ENCODE measurements at places on chromosomes 4 and X. TPM values are rescaled to one million over a fixed set of nuclear protein-coding genes. Genes with fewer than 3 reads are reported as not detected.

DNA sequence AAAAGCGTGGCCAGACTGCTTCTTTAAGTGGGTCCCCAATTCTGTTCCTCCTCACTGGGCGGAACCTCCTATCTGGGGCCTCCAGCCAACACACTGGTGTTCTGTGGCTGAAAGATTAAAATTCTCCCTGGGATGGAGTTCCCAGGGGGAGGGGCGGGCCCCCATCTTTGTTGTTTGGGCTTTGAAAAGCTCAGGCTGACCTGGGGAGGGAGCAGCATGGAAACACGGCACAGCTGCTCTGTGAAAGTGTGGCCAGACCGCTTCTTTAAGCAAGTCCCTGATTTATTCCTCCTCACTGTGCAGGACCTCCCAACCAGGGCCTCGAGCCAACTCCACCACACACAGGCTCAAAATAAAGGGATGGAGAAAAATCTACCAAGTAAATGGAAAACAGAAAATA, 219.5 kb downstream of the TMEM47 start:
- no peaks in the 10 kb centered on the region for H3K4me1 ChIP-seq
- DNase-seq: no peak
- no peaks in the 10 kb centered on the region for H3K36me3 ChIP-seq
- no peak overlapping the region for H3K27ac ChIP-seq
- H3K27me3 ChIP-seq: no peaks in the 10 kb centered on the region

DNA sequence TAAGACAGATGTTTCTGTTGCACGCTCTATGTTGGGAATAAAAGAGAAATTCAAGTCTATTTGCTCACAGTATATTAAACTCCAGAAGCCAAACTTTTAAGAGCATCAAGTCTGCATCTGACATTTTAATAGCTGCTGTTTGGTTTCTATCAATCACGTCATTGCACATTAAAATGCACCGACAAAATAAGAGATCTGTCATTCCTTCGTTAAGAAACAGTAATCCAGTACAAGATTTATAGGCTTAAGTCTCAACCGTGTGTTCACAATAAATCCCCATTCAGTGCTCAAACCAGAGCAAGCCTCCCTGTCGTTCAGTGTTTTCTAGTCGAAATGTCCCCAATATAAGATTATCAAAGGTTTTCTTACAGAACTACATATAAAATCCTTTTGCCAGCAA, 89.0 kb upstream of the BMPR1B start:
- no peaks in the 10 kb centered on the region for H3K27me3 ChIP-seq
- DNase-seq: no peak
- no peak overlapping the region for H3K4me3 ChIP-seq
- H3K36me3 ChIP-seq: peaks cover 3% of the 10 kb centered on the region
- no peak overlapping the region for H3K27ac ChIP-seq

DNA sequence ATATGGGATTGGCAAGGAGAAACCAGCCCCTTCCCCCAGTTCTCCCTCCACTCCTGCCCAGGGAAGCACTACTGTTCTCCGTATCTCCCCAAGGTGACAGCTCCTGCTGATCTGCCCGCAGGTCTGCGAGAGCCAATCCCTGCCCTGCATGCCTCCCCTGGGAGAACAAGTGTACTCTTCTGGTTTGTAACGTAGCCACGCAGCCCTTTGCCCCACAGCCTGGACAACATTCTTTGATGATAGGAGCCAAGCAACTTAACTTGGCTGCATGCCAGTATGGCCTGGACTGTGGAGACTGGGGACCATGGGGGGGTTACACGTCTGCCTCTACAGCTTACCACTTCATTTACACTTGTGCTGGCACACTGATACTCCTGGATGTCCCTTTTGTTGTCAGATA, 2.0 kb downstream of the STBD1 start:
- H3K27ac ChIP-seq: no peak overlapping the region
- H3K4me3 ChIP-seq: no peak overlapping the region
- no peaks in the 10 kb centered on the region for H3K4me1 ChIP-seq
- no peaks in the 10 kb centered on the region for H3K27me3 ChIP-seq
- H3K36me3 ChIP-seq: no peaks in the 10 kb centered on the region

- H3K36me3 ChIP-seq: no peaks in the 10 kb centered on the region
- H3K4me1 ChIP-seq: no peaks in the 10 kb centered on the region
- no peak overlapping the region for H3K4me3 ChIP-seq
- H3K27ac ChIP-seq: no peak overlapping the region
- no peak for DNase-seq
Measured at GRCh38 chrX:24030597-24030996, 3.6 kb upstream of the KLHL15 start.

DNA sequence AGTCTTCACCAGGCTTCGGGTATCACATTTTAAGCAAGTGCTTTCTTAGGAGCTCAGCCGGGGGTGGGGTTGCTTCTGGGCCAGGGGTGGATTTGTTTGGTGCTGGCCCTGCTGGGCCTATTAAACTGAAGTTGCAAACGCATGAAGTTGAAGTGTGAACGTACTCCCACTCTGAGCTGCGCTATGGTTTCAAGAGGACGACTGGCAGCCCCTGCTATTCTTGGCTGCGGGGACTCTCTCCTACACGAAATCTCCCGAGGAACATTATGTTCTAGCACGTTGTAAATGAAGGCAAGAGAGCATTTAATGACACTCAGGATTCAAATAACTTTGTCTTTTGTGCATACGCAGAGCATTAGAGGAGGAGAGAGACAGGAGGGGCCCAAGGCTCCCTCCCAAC, 401.3 kb upstream of the BOD1L1 start:
- no peak overlapping the region for H3K27ac ChIP-seq
- peaks cover 13% of the 10 kb centered on the region for H3K4me1 ChIP-seq
- H3K27me3 ChIP-seq: no peaks in the 10 kb centered on the region
- H3K36me3 ChIP-seq: no peaks in the 10 kb centered on the region

GRCh38 chr4:185470501-185471195, 885 bp downstream of the CCDC110 start:
- no peaks in the 10 kb centered on the region for H3K36me3 ChIP-seq
- peaks cover 4% of the 10 kb centered on the region for H3K4me1 ChIP-seq
- no peak overlapping the region for H3K4me3 ChIP-seq
- H3K27ac ChIP-seq: peak overlapping the region; percentile 63
- DNase-seq: peak; percentile 76

DNA sequence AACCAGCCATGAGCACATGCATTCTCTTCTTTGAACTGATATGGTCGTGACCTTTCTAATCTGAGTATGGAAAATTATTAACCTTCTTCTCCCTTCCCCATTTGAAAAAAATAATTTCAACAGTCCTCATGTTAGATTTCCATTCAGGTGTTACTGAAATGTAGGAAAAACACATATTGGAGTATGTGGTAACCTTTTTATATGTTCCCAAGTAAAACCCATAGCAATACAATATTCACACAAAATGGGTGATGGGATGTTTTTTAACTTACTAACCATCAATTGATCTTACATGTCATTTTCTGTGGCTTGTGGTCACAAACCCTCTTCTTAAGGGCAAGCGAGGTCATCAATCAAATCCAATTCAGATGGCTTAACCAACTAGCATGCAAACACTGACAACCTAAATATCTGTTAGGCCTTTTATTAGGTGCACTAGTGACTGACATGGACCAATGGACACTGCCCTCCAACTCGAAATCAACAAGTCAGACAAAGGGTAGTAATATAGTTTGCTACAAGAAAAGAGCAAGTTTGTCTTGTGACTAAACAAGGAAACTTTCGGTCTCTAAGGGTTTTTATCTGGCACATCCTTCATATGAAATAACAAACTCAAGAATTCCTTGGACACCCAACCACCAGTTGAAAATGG, 74.3 kb downstream of the CAMK2D start:
- H3K27me3 ChIP-seq: no peaks in the 10 kb centered on the region
- no peaks in the 10 kb centered on the region for H3K36me3 ChIP-seq

DNA sequence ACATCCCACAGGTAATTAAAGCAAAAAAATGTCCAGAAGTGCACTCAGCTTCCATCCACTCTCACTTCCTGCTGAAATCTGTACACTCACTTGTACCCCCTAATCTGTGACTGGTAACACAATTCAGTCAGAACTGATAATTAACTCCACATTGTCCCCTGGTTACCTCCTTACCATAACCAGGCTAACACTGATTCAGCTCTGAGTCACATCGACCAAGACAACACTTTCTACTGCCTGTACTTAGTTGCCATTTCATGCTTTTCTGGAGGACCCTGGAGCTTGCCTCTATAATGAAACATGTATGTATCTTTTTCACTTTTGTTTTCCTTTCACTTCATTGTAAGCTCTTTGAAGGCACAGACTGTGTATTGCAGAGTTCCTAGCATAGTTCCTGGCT, 130.9 kb upstream of the GABRG1 start:
- no peaks in the 10 kb centered on the region for H3K36me3 ChIP-seq
- H3K27me3 ChIP-seq: no peaks in the 10 kb centered on the region
- no peak overlapping the region for H3K4me3 ChIP-seq
- H3K27ac ChIP-seq: no peak overlapping the region
- H3K4me1 ChIP-seq: no peaks in the 10 kb centered on the region
- DNase-seq: no peak

DNA sequence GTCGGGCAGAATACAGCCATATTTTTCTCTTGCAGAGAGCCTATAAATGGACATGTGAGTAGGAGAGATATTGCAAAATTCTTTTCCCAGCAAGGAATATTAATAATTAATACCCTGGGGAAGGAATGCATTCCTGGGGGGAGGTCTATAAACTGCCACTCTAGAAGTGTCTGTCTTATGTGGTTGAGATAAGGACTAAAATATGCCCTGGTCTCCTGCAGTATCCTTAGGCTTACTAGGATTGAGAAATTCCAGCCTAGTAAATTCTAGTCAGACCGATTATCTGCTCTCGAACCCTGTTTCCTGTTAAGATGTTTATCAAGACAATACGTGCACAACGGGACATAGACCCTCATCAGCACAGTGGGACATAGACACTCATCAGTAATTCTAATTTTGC, 872.6 kb downstream of the FSTL5 start:
- DNase-seq: no peak
- H3K4me1 ChIP-seq: no peaks in the 10 kb centered on the region
- H3K4me3 ChIP-seq: no peak overlapping the region
- no peaks in the 10 kb centered on the region for H3K36me3 ChIP-seq
- H3K27ac ChIP-seq: no peak overlapping the region

GRCh38 chr4:24915121-24915922, 2.5 kb upstream of the CCDC149 start:
- peaks cover 4% of the 10 kb centered on the region for H3K4me1 ChIP-seq
- no peak overlapping the region for H3K27ac ChIP-seq
- no peaks in the 10 kb centered on the region for H3K36me3 ChIP-seq

DNA sequence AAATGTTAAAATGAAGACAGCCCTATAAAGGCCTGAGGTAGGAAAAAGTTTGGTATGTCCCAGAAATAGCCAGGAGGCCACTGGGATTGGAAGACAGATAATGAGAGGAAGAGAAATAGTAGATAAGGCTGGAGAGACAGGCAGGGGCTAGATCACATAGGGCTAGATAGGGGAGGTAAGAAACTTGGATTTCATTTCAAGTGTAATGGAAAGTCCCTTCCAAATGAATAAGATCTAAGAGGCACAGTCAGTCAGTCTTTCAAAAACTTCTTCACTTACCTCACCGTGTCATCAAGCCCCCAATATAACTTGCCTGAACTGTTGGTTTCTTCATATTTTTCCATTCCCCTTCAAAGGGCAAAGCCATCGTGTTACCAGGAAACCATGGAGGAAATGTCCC, 121.8 kb downstream of the SPCS3 start:
- H3K27ac ChIP-seq: no peak overlapping the region
- no peaks in the 10 kb centered on the region for H3K4me1 ChIP-seq
- no peak for DNase-seq
- H3K36me3 ChIP-seq: no peaks in the 10 kb centered on the region
- no peaks in the 10 kb centered on the region for H3K27me3 ChIP-seq
- no peak overlapping the region for H3K4me3 ChIP-seq

- no peak overlapping the region for H3K27ac ChIP-seq
- no peaks in the 10 kb centered on the region for H3K4me1 ChIP-seq
- no peaks in the 10 kb centered on the region for H3K27me3 ChIP-seq
- DNase-seq: no peak
- no peak overlapping the region for H3K4me3 ChIP-seq
Measured at GRCh38 chrX:150940844-150941495, 42.2 kb upstream of the HMGB3 start.

DNA sequence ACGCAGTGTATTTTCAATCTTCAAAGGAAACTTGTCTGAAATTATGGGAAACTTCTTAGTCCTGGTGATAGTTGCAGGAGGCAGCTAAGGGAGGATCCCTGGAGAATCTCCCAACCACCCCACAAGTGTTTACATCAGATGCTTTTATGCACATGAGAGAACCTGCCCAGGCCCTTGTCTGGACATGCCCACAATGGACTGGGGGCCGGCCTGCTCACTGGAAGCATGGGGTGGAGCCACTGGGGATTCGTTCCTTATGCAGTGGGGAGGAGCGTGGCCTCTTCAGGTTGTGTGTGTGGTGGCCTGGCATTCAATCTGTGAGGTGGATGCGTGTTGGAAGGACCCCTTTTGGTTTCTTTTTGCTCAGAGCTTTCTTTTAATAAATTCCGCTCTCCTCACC, 398.7 kb upstream of the PPP1R2C start:
- H3K4me1 ChIP-seq: no peaks in the 10 kb centered on the region
- H3K36me3 ChIP-seq: no peaks in the 10 kb centered on the region
- no peak for DNase-seq
- H3K27me3 ChIP-seq: peaks cover 2% of the 10 kb centered on the region

DNA sequence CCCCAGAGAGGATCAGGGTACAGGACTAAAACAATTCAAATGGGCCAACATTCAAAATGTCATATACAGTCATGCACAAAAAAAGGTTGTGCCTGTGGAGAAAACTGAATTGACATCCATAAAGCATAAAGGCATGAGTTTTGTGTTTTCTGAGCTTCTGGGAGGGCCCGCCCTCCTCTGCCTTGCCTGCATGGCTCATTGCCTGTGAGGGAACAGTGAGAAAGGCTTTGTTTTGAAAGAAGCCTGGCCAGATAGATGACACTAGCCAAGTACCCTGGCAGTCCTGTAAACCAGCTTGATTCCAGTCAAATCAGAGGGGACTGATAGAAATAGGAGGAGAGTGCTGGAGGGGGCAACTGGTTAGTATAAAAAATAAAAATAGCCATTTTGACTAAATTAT, 194.3 kb downstream of the KIT start:
- no peak for DNase-seq
- H3K4me1 ChIP-seq: no peaks in the 10 kb centered on the region
- no peaks in the 10 kb centered on the region for H3K36me3 ChIP-seq
- no peak overlapping the region for H3K27ac ChIP-seq

- H3K36me3 ChIP-seq: no peaks in the 10 kb centered on the region
- no peak for DNase-seq
- no peaks in the 10 kb centered on the region for H3K27me3 ChIP-seq
- H3K27ac ChIP-seq: no peak overlapping the region
- H3K4me3 ChIP-seq: no peak overlapping the region
Measured at GRCh38 chr4:16942491-16942890, 44.0 kb upstream of the LDB2 start.

- no peak for DNase-seq
- peaks cover 44% of the 10 kb centered on the region for H3K4me1 ChIP-seq
- no peaks in the 10 kb centered on the region for H3K36me3 ChIP-seq
- H3K4me3 ChIP-seq: no peak overlapping the region
Measured at GRCh38 chr4:39626261-39626660, 12.4 kb downstream of the SMIM14 start.

The GAGE12H gene
- not detected for total RNA-seq

The ADRA2C gene
- 2.3 TPM for total RNA-seq

The GBA3 gene
- total RNA-seq: not detected

The CLIC2 gene
- 22.0 TPM for total RNA-seq

The UGT2B10 gene
- total RNA-seq: not detected

The SCRG1 gene
- total RNA-seq: not detected

The CXCL11 gene
- total RNA-seq: not detected

All from adrenal gland (tissue), 19 donors.